Stimulated activated CD4-positive, alpha-beta T cell treated with anti-CD3 and anti-CD28 coated beads, Interleukin-1b, Interleukin-23, amount 100 ng/mL, for 1 hour (primary cell): ENCODE measurements at places on chromosomes 6 and 20.
A peak's percentile ranks its signal among the peaks of the same experiment; 100 is the strongest.

DNA sequence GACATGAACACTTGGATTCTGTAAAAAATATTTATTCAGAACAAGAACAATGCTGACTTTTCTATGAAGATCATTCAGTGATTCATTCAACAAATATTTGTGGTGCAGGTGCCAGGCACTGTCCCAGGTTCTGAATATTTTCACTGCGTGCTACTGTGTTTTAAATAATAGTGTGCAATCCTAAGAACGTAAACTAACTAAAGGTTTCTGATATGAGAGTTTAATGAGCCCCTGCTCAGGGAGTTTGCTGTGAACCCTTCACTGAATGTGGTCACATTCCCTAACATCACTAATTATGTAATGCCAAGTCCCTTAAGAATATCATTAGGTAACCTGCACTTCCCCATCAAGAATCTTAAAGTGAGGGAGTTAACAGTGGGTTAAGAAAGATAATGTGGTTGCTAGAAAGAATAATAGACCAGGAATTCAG lies 1.7 kb upstream of the TMEM170B start:
- no peak for DNase-seq

DNA sequence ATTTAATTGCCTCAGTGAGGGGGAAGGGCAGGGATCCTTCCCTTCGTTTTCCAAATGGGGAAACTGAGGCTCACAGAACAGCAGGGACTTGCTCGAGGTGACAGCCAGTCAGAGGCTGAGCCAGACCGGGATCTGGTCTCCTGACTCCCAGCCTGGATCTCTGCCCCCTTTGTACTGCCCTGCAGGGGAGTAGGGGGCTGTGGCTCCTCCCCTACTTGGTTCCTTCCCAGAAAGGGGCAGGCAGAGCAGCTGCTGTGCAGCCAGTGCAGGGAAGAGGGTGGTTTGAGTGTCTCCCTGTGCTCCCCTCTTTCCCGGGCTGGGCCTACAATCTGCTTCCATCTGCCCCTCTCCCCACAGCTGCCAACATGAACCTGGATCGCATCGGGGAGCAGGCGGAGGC lies 37.6 kb downstream of the UQCC2 start:
- DNase-seq: no peak

GRCh38 chr6:170035901-170036304 lies 255.0 kb downstream of the DLL1 start:
- DNase-seq: no peak

DNA sequence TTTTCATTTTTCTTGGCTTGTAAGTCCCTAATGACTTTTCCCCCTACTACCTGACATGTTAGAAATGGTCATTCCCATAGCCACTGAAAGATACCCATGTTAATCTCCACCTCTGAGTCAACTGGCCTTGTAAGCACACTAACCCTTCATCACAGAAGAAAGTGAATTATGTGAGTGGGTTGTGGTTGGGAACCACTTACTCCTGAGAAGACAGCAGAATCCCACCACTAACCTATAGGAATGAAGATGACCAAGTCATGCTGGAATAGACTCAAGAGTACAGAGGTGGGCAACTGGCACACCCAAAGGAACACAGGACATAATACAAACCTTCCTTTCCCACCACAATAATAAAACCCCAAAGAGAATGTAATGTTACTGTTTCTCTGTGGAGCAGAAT lies 30.1 kb downstream of the RAMACL start:
- DNase-seq: no peak

DNA sequence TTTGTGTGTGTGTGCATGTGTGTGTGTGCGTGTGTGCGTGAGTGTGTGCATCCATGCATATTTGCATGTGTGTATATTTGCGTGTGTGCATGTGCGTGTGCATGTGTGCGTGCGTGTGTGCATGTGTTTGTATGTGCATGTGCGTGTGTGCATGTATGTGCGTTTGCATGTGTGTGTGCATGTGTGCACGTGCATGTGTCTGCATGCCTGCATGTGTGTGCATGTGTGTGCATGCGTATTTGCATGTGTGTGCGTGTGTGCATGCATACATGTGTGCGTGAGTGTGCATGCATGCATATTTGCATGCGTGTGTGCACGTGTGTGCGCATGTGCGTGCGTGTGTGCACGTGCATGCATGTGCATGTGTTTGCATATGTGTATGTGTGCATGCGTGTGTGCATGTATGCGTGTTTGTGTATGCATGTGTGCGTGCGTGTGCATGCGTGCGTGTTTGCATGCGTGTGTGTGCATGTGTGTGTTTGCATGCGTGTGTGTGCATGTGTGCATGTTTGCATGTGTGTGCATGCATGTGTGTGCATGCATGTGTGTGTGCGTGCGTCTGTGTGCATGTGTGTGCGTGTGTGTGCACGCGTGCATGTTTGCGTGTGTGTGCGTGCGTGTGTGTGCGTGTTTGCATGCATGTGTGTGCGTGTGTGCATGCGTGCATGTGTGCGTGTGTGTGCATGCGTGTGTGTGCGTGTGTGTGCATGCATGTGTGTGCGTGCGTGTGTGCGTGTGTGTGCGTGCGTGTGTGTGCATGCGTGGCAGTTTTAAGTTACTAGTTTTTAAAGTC lies 57.7 kb upstream of the SMOC2 start:
- DNase-seq: no peak

GRCh38 chr20:61119794-61120410 lies 132.2 kb upstream of the CDH4 start:
- DNase-seq: no peak

DNA sequence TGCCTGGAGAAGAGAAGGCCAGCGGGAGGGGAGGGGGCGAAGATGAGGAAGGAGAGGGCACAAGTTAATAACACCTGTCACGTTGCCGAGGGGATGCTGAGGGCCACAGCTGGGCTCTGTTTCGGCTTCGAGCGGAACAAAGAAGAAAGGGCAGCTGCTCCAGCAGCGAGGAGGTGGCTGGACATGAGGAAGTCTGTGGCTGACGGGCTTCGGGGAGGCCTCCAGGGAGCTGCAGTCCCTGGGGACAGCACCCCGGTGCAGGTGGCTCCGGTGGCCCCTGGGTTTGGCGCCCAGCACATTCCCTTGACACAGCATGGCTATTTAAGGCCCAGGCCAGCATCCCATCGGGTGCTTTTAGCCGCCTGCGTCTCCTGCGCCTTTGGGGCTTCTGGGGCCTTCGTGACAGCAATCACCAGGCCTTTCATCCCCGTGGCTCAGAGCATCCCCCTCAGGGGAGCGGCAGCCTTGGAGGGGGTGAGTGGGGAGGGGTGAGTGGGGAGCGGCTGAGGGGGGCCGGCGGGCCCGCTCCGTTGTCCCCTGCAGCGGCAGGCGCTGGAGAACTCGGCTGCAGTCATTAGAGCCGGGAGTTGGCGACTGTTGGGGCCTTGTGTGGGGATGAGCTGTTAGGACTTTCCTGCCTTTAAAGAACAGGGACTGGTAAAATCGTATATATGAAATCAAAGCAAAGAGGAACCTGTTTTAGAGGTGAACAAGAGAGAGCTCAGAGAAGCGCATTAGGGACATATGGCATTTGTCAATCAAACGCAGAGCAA lies 99.0 kb downstream of the TMEM242 start:
- no peak for DNase-seq

GRCh38 chr20:13187899-13188298 lies 33.2 kb upstream of the ISM1 start:
- no peak for DNase-seq

DNA sequence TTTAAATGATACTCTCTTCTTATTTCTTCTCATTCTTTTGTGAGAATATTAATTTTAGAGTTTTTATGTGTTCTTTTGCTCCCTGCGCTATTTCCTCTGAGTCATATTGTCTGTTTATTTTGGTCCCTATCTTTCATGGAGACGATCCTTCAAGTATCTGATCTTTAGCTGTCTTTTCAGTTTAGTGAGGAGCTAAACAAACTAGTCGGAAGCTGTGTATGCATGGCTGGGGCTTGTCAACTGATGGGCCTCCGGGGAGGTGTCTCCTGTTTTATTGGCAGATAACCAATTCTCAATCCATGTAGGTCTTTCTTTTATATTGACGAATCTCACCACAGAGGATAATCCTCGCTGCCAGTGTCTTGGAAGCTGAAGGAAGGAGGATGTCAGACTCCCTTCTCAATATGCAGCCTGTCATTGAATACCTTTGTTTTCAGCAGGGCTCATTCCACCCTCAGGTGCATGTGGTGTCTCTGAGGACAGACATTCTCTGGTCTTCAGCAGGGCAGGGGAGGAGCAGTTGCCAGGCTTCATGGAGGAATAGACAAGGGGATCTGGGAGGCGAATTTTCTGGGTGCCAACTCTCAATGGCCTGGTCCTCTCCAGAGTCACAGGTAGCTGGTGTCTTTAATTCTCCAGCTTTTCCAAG lies 64.9 kb downstream of the RNF182 start:
- no peak for DNase-seq

DNA sequence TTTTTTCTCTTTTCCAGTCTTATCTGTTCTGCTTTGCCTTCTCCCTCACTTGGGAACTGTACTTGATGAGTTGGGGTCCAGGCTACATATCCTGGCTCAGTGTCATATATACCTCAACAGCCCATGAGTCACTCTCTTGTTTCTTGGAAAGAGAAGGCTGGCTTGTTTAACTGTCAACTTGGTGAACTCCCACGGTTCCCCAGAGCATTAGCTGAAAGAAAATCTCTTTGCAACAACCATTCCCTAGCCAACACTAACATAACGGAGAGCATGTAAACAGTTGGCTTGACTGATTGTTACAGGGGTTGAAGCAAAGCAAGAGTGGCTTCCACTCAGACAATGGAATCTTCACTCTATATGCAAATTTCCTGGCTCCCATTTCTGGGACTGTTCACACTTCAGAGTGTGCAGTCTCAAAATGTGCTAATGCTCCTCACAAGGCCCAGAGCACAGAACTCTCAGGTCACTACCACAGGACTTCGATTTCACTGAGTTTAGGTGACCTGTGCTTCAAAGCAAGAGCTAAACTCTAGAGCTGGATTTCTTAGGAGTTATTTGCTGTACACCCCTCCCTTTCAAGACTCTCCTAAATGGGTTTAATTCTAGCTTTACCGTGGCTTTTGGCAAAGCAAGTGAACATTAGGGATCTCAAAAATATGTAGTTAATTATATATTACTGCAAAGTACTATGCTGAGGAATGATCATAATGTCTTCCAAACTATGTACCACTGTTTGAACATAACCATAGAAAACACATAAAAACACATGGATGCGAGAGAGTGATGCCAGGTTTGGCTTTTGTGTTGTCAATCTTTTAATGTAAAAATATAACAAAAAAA lies 609.8 kb downstream of the RFPL4B start:
- no peak for DNase-seq

DNA sequence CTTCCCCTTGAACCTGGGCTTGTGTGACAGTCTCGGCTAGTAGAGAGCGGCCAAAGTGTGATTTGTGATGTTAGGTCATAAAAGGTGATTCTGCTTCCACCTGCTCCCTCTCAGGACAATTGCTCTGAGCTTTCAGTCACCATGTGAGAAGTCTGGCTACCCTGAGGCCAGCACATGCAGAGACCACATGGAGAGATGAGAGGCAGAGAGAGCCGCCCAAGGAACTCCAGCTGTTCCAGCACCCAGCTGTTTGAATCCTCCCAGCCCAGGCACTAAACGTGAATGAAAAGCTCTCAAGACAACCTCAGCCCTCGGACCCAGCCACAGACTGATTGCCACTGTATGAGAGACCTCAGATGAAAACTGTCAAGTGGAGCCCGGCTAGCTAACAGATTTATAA lies 143.4 kb upstream of the EEF1E1 start:
- DNase-seq: no peak

- DNase-seq: peak; percentile 4
Observed at GRCh38 chr6:43817192-43817591, 47.2 kb downstream of the VEGFA start.

- no peak for DNase-seq
Observed at GRCh38 chr6:161354276-161354840, 80.5 kb upstream of the AGPAT4 start.

DNA sequence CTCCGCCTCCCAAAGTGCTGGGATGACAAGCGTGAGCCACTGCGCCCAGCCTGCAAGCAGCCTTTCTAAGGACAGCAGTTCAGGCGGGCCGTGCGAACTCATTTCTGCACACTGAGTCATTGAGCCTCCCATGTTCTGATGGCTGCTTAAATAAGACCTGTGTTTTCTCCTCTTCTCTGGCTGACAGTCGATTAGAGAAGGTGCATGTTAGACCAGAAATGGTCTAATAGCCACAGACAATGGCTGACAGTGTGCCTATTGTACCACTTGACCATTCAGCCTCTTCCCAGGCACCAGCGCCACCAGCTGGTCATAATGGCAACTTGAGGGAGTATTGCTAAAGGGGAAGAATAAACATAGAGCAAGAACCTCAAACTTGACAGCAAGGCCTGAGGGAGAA lies 6.2 kb downstream of the CST11 start:
- no peak for DNase-seq

GRCh38 chr20:62439218-62439617 lies 11.9 kb upstream of the RBBP8NL start:
- no peak for DNase-seq

DNA sequence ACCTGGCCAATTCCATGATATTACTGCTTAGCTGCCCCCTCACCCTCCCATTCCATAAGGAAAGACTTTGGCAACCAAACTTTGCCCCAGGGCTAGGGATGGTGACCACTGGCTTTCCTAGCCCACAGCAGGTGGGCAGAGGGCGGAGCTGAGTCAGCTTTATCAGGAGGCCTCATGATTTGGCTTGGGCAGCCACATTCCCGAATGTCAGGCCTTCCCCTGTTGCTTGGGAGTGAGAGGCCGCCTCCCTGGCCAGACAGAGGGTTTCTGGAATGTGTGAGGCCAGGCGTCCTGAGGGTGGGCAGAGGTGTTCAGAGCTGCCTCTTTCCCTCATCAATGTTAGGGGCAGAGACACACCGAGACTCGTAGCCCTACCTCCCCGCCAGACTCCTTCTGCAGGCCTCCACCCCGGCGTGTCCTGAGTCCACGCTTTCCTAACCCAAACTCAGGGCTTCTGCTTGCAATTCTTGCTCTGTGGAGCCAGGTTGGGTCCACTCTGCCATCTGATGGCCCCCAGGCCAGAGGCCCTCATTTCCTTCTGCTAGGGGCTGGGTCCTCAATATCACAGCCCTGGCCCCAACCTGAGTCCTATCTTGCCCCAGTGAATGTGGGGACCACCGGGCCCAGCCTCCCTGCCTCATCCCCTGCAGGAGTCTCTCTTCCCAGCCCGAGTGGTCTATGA lies 19.3 kb downstream of the UQCC2 start:
- DNase-seq: no peak

DNA sequence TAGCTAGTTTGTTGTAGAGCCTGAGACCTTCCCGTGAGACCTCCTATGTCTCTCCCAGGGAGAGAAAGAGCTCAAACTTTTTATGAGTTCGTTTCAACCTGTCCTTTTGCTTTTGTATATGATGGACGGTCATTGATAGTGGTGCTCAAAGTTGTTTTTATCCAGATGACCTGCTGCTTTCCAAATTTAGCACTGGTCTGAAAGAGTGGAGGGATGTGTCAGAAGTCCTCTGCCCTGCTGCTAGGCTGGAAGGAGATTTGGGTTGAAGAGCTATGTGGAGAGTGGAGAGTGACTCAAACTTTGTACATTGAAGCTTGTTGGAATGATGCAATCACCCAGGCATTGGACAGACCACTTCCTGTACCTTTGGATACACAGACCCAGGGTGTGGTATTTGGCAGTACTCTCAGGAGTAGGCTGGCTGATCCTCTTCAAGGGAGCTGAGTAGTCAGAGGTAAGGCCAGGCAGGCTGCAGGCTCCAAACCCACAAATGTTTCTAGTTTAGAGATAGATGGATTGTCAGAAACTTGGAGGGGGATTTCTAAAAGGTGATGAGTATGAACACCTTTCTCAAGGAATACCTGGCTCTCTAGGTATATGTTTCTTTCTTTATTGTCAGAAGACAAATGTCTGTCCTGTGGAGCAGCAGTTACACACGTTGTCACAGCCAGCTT lies 49.4 kb upstream of the RREB1 start:
- no peak for DNase-seq
